OCI-M1 (cell line): ENCODE measurements at places on chromosomes 7 and 10.

DNA sequence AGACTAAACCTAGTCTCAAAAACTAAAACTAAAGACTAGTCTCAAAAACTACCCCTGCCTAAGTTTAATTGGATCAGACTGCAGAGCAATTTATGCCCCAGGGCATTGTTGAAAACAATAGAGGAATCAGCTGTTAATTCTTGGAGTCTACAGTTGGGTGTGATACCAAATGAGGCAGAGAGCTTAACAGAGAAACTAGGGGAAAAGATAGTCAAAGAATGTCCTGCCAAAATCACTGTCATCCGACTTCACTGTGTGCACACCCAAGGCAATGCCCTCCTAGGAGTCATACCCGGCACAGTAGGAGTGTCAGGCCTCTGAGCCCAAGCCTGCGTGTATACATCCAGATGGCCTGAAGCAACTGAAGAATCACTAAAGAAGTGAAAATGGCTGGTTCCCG lies 90.5 kb upstream of the TOMM7 start:
- no peak for DNase-seq

DNA sequence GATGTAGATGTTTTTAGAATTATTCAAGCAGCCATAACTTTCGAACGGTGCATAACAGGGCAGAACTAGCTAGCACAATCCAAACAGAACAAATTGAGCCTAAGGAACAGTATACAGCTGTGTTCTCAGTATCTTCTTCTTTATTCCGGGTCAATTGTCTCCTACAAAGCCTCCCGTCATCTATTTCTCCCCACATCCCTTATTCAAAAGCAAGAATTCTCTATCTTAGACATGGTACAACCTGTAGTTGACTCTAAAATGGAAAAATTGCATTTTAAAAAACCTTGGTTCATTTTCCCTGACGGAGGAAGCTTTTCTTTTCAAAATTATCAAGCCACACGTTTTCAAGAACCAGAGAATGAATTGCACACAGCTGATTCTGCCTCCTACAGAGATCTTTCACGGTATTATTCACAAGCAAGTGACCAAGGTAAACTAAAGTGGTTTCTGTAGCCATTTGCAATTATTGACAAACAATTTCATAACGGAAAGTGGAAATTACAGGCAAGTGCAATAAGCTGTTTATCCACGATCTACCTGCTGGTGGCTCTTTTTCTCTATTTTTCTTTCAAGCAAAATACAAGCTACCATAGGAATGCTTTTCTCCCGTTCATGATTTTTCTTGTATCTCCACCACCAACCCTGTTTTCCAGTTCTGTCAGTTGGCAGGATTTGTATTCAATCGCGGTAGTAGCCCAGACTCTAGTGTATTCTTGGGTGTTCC lies 2.3 kb downstream of the GRM8 start:
- DNase-seq = no peak

GRCh38 chr7:151623766-151624165 lies 104.1 kb upstream of the RHEB start:
- no peak for DNase-seq

- no peak for DNase-seq
These were observed 54.3 kb upstream of the DPYSL4 start for GRCh38 chr10:132132421-132132841.

DNA sequence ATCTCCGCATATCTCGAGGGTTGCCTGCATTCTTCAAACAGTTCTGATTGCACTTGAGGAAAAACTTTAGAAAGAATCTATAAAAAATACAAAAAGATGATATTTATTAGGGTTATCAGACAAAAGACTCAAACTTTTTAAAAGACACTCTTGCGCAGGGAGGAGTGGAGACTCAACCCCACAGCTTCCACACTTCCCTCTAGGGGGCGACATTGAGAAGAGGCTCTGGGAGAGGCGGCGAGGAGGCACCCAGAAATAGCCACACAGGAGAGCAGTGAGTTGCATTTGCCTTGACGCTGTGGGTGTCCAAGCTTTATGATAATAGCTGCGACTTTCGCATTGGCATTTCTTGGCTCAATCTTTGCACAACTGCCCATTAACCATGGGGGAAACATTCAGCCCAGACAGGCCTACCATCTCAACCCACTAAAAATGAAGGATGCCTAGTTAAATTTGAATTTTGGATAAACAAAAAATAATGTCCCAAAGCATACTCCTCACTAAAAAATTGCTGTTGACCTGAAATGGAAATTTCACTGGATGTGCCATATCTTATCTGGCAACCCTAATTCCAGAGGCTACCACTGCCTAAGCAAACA lies 86.2 kb downstream of the EBF3 start:
- DNase-seq = peak; percentile 48

- no peak for DNase-seq
These were observed 94.2 kb downstream of the HTR5A start for GRCh38 chr7:155164316-155164715.

- DNase-seq = no peak
These were observed 20.0 kb downstream of the THNSL1 start for GRCh38 chr10:25036381-25036780.

DNA sequence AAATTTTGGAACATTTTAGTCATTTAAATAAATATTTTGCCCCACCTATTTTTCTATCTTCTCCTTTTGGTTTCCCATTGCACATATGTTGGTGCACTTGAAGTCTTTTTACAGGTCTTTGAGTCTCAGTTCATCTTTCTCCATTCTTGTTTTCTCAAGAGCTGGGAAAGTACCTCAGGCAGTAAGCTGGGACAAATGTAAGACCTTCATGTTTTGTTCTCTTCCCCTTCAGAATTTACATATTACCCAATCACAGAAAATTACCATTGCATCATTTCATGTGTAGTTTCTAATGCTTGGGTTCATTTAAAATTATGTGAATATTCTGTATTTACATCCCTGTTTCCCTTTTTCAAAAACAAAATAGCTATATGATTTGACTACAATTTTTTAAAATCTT lies 1150.0 kb upstream of the POT1 start:
- DNase-seq = no peak

- no peak for DNase-seq
These were observed 47.9 kb downstream of the RBM33 start for GRCh38 chr7:155692317-155692716.

DNA sequence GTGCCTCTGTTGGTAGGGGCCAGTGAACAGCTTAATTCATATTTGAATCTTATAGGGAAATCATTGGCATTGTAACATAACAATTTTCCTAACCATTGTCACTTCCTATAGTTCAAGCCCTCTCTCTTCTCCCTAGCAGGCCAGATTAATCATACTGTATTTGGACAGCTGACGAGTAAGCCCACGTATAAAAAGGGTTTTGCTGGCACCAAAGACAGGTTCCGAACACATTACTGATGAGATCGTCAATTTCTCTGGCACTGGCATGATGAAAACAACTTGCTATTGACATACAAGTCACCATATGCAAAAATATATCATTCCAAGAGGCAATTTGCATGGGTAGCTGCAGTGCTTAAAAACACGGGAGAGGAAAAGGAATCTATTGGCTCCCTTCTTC lies 891.1 kb upstream of the AUTS2 start:
- no peak for DNase-seq

GRCh38 chr10:25828475-25828874 lies 105.6 kb upstream of the MYO3A start:
- no peak for DNase-seq

- DNase-seq = no peak
These were observed 34.1 kb downstream of the WBP1L start for GRCh38 chr10:102777711-102778453.

- DNase-seq = peak; percentile 36
These were observed 58.2 kb downstream of the ELAPOR2 start for GRCh38 chr7:87001214-87001613.

DNA sequence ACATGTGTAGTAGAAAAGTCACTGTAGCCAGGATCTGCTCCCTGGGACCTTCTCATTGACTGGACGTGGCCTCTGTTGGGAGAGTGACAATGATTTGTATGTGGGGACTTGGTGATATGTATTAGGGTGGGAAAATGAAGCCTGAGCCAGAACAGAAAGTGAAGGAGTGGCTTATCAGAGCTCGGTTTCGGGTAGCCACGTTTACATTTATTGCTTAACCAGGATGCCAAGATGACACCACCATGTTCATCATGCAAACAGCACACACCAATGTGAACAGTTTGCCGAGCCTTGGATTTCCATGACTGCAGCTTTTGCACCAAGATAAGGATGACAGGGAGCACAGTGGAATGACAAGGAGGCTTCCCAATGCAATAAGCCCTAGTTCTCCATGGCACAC lies 112.8 kb upstream of the STK17A start:
- DNase-seq = peak; percentile 33

GRCh38 chr7:155147624-155148023 lies 77.5 kb downstream of the HTR5A start:
- no peak for DNase-seq

DNA sequence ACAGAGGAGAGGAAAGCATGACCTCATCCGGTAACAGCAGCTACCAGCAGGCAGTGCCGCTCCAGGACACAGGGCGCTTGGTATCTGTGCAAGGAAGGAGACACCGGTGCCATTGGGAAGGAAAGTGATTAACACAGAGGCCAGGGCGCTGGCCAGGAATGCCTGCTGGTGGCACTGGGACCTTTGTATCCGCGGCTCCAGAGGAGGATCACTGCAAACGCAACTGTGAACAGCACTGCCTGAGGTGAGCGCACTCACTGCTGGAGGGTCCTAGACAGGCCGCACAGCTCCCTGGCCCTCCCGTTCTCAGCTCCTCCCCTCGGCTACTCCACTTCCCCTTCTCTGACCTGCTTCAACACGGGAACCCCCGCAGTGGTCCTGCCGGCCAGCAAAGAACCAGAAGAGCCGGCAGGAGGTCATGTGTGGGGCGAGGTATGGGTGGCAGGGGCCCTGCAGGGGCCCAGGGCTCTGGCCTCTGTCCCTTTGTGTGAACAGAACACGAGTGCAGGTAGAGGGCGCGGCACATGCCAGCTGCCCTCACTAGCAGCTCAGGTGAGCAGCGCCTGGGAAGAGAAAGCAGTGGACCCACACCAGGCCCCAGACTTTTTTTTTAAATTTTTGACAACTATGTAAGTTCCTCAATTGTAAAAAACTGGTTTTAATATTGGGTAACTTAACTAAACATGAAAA lies 107.6 kb downstream of the VIPR2 start:
- DNase-seq = no peak

DNA sequence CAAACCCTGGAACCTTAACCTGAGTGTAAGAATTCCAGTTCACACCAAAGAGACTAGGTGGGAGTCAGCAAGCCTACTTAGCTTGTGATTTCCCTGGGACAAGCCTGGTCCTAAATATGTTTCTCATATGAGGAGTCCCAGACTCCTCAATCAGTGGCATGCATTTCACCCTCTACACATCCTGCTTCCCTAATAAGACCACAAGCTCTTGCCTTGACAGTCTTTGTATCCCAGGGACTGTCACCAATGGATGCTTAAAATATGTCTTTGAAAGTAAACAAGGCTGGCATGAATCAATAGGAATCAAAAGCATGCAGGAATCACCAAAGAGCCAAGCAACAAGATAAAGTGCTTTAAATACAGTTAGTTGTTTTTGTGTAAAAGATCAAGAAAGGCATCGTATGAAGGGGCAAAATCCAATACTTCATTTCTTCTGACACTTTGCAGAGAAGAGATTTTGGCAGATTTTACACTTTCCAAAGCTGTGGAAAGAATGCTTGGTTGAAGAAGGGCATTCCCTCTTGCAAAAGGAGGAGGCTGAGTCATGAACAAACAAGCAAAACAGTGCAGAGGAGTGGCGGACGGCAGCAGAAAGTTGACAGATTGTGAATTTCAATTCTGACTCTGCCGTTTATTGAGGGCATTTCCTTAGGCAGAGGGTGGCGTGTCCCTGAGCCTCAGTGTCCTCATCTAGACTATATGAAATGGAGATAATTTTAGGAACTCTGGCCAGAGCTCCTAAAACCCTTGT lies 8.5 kb upstream of the NFE2L3 start:
- DNase-seq = no peak

DNA sequence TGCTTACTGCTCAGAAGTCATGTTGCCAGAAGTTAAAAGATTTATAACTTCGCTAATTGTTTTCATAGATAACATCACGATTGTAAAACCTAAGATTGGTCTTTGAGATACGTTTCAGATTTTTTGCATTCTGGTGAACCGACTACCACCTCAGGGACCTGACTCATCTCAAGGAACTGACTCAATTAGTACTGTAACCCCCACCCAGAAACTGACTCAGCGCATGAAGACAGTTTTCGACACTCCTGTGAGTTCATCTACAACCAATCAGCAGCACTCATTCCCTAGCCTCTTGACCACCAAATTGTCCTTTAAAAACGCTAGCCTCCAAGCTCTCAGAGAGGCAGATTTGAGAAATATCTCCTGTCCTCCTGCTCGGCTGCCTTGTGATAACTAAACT lies 72.3 kb downstream of the ELMO1 start:
- no peak for DNase-seq

DNA sequence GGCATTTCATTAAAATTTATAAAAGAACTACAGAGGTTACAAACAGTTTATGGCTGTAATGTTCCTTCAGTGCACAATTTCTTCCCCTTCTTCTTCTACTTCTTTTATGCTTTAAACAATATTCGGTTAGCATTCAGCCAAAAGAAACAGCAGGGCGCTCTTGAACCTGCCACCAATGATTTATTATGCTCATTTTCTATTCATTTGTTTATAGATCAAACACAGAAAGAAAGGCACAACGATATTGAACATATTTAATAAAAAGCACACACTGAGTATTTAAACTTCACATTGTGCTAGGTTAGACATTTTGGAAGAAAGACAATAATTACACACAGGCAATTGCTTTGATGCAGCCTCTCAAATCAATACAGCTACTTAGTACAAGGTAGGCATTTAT lies 1025.8 kb upstream of the LRRN3 start:
- no peak for DNase-seq

DNA sequence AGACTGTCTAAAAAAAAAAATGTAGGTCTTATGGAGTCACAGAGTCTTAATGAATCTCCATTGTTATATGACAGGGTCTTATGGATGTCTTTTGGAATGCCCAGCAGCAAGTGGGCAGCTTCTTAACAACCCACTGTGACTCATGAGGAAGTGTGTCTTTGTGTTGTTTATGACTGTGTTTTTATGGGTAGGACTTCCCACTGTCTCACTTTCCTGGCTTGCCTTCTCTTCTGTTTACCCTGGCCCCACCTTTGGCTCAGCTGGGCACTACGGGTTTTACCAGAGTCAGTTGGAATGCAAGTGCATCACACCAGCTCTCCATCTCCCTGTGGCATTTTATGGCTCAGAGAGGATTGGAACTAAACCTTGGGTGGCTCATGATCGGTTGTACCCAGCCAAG lies 580.5 kb downstream of the AUTS2 start:
- no peak for DNase-seq

DNA sequence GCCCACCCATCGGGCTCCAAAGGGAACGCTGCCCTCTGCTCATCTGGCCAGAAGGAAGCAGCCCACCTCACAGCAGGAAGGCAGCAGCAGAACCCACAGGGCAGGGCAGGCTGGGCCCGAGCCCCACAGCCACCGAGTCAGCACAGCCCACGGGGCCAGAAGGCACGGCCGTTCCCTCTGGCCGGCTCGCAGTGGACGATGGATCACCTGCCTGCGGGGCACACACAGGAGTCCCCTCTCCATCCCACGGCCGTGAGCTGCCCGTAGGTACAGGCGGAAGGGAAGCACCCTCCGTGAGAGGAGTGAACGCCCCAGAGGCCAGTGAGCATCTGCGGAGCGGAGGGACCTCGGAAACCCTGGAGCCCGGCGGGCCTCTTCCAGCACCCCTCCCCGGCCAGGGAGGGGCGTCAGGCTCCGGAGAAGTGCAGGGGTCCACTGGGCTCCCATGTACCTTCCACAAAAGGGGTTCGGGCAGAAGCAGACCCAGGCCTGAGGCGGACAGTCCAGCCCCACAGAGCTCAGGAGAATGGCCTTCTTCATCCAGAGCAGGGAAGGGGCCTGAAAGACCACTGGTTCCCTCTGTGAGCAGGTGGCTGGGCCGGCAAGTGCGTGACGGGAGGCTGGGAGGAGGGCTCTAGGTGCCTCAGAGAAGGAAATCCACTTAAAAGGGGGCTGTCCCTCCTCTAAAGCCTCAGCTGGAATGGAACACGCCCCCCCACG lies 11.7 kb downstream of the NUDT1 start:
- DNase-seq = no peak
